ENCODE measurements at places on chromosomes 16 and 17.

DNA sequence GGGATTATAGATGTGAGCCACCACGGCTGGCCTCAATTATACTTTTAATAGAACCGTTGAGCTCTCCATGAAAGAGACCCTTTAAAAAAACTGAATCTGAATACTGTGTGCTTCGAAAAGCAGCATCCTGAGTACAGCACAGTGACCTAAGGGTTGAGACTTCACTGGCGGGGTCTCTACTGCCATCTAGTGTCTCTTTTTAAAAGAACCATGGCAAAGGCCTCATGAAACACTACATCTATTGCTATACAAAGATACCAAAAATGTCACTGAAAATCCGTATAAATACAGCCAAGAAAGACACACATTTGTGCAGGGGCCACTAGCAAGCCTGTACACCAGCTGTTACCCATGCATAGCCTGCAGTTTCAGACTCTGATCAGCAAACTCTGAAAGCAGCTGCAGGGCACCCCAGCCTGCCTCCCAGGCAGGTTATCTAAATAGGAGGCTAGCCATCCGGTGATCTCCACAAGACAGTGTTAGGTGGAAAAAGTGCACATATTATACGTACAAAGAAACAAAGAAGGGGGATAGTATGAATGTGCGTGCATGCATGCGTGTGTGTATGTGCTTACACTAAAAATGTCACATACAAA lies 35.3 kb downstream of the NPLOC4 start:
- DNase-seq: peak; percentile 16

- DNase-seq: no peak
These were observed 77.4 kb downstream of the ANKFN1 start for GRCh38 chr17:56230660-56231059.

GRCh38 chr16:18811925-18812324 lies 10.6 kb upstream of the ARL6IP1 start:
- DNase-seq: no peak

DNA sequence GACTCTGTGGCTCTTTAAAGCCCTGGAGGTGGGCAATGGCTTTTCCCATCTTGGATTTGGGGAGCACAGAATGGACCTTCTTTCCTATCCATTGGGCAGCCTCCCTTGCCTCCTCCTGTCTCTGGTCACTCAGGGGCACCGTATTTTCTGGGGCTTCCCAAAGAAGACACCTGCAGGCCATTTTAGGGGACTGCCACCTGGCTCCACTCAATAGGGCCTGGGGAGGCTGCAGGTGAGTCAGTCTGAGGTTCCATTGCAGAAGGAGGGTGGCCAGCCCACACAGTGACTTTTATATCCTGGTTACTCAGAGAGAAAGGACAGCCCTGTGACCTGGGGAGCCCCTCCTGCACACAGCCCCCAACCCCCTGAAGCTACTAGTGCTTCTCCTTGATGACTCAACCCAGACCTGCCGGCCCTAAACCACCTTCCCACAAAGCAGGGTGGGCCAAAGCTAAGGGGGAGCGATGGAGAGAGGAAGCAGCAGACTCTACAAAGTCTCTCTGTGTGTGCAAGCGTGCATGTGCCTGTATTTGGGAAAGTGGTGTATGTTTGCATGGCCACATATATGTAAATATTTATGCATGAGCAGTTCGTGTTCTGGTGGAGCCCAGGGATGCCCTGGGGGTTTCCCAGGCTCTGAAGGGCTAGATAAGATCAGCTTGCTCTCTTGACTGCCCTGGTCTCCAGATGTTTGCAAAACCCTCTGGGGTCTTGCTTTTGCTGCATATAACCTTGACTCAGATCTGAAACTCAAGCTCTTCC lies 5.0 kb downstream of the CX3CL1 start:
- no peak for DNase-seq

DNA sequence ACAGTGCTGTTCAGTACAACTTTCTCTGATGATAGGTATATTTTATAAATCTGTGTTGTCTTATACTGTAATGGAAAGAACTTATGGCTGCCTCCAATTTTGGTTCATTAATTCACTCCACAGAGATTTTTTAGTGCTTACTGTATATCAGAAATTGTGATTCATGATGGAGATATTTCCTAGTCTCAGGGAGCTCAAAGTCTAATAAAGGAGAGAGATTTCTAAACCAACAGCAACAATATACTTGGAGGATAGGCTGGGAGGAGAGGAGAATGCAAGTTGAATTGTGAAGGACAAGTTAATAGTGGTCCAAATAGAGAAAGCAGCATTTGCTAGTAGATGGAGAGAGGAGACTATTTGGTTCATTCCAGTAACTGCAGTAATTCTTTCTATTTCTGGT lies 63.5 kb downstream of the TANC2 start:
- DNase-seq: no peak

DNA sequence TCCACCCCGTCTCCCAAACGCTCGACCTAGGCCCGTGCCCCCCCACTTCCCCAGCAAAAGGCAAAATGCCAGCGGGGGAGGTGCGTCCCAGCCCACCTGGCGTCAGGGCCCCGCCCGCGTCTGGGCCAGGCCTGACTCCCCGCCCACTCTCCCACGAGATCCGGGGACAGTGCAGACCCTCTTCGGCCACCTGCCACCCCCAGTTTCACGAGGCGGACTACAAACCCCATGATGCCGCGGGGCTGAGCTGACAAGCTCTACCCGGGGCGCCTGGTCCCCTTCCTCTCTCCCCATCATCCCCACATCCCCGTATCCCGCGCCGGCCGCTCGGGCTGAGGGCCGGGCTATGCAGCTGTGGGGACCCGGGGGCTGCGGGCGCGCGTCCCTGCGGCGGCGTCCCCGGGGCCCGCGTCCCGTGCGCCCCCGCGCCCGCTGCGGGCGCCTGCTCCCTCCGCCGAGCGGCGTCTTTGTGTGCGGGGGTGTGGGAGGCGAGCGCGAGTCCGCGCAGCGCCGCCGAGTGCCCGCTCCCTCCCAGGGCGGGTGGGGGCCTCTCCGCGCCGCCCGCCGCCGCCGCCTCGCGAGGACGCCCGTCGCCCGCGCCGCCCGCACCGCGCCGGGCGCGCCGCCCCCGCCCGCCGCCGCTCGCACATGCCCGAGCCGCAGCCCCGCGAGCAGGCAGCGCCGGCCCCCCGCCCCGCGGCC lies at the start of gene ANKRD13B:
ANKRD13B (plus strand) TSS at position 283 of the 702 bp plus-strand sequence. CDS start 490 bp downstream, outside the sequence.
- no peak for DNase-seq

DNA sequence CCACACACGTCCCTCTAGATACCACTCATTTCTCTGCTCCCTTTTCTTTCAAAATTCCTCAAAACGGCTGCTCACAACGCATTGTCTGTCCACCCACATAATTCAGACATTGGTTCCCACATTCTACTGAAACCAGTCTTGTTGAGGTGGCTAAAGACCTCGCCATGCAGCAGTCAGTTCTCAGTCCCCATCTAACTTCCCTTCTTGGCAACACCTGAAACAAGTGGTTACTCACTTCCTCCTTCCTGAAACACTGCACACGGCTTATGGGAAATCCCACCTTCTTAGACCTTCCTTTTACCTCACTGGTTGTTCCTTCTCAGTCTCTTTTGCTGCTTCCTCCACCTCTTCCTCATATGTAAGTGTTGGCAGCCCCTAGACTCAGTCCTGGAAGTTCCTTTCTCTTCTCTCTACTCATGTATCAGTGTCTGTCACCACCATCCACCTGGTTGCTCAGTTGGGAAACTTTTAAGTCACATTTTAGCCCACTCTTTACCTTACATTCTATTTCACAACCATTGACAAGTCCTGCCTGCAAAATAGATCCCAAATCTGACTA lies 277.1 kb downstream of the CEP112 start:
- no peak for DNase-seq

- no peak for DNase-seq
These were observed 68.6 kb downstream of the ZZEF1 start for GRCh38 chr17:4073983-4074830.

DNA sequence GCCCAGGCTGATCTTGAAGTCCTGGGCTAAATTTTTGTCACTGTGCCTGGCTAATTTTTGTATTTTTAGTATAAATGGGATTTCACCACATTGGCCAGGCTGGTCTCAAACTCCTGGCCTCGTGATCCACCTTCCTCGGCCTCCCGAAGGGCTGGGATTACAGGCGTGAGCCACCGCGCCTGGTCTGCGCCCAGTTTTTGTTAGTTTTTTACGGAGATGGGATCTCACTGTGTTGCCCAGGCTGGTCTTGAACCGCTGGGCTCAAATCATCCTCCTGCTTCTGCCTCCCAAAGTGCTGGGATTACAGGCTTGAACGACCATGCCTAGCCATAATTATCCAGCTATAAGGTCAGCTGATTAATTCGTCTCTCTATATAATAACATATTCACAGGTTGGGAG lies 2.7 kb upstream of the CEMP1 start:
- DNase-seq: no peak

DNA sequence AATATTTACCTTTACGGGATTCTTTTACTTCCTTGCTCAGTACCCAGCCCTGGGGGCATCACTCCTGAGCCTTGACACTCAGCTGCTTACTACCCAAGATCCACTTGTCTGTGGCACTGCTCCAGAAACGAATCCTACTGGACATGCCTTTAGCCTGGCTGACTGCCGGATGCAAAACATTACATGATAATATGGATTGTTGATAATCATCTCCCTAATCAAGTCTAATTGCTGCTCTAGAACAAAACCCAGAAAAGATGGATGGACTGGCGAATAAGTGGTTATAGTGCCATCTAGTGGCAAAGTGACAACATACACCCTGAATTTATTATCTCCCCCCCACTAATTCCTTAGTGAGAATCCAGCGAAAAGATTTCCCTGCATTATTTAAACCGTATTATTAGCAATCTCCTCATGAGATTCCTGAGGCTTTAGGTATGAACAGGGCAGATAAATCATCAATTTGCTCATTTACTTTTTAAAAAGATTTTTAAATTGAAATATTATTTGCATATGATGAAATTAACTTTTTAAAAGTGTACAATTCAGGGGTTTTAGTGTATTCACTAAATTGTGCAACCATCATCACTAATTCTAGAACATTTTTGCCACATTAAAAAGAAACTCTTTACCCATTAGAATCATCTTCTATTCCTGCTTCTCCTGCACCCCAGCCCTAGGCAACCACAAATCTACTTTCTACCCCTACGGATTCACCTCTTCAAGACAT lies 61.6 kb downstream of the RGS9 start:
- no peak for DNase-seq

- no peak for DNase-seq
These were observed 9.6 kb downstream of the CFDP1 start for GRCh38 chr16:75423723-75424104.

DNA sequence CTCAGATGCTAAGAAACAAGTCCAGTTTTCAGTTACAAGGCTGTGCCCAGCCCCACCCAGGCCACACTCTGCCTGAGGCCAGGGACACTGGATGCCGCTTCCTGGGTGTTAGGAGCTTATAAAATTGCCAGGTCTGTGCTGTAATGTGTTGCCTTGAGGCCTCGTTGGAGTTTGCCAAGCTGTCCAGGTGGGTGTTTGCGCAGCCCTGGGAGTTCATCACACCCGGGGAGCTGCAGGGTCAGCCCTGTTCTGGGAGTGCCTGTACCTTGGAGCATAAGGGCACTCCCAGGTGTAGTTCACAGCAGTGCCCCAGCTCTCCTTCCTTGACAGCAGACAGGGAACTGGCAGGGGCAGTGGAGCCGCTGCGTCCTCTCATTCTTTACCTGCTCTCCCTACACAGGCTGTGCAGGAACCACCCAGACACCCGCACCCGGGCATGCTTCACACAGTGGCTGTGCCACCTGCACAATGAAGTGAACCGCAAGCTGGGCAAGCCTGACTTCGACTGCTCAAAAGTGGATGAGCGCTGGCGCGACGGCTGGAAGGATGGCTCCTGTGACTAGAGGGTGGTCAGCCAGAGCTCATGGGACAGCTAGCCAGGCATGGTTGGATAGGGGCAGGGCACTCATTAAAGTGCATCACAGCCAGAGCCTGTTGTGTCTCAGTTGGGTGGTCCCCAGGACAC lies 1.6 kb downstream of the GFER start:
- DNase-seq: no peak

- DNase-seq: no peak
These were observed 31.6 kb downstream of the IQCK start for GRCh38 chr16:19749571-19750080.

GRCh38 chr16:83348991-83349390 lies 458.8 kb upstream of the HSBP1 start:
- DNase-seq: no peak

DNA sequence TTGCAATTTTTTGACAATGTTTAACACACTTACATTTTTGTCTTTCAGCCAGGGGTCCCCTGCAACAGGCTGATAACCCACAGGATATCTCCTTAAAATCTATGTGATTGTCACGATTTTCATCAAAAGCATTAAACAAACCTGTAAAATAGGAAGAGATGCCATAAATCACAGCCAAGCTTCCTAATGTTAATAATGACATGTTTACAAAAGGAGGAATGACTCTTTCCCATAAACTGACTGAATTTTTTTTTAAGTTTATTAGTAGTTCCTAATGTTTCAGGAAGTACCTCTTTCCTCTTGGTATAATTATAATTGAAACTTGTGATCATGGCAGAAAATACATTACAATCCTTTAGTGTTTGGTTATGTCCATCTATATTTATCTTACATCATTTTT lies 119.6 kb downstream of the CA4 start:
- no peak for DNase-seq

DNA sequence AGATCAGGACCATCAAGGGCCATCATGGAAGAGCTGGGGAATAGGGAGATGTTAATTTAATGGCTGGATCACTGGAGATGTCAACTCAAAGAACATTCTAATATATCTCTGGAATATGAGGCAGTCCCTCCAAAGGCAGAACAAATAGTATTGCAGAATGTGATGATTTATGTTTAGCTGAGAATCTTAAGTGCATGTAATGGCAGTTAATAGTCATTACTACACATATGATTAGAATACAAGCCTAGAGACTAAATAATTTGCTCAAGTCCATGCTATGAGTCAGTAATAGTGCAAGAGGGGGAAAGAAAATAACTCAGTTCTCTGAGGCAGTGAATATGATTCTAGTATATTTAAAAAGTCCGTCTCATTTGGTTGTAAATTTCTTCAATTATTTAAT lies 32.3 kb downstream of the SNTB2 start:
- DNase-seq: no peak

- DNase-seq: no peak
These were observed 1.8 kb upstream of the APRT start for GRCh38 chr16:88813269-88814143.

DNA sequence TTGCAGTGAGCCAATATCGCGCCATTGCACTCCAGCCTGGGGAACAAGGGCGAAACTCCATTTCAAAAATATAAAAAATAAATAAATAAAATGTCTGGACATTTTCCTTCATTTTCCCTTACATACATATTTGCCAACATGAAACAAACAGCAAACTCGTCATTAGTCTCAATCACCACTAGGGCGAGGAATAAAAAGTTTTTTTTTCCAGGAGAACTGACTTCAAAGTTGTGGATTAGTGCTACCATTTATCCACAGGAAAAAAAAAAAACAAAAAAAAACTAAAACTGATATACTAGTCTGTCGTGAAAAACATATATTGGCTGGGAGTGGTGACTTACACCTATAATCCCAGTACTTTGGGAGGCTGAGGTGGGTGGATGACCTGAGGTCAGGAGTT lies 77.0 kb upstream of the MTMR4 start:
- no peak for DNase-seq

GRCh38 chr16:2054543-2055245 lies 6.9 kb downstream of the TSC2 start:
- DNase-seq: no peak

Measured in activated T-cell treated with anti-CD3 and anti-CD28 coated beads for 1 hour (primary cell).